OCI-LY7 (cell line): ENCODE measurements at places on chromosomes 12 and 14. TPM values are rescaled to one million over a fixed set of nuclear protein-coding genes. Genes with fewer than 3 reads are reported as not detected.
A peak's percentile ranks its signal among the peaks of the same experiment; 100 is the strongest.

DNA sequence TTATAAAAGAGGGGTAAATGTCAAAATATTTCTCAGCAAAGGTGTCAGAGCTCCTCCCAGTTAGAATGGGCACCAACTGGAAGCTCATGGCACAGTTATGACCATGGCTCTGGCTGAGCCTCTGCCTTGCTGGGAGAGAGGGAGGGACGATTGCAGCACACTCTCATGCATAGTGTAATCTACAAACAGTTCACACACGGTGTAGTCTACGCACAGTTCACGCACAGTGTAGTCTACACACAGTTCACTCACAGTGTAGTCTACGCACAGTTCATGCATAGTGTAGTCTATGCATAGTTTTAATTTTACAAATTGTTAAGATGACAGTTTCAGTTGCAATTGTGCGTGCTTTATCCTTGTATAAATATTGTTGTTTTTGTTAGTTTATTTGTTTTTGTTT is 1474.6 kb upstream of the TMEM132C start:
- no peak for DNase-seq

ZFYVE1 gene
- total RNA-seq: 14.3 and 15.1 TPM in 2 replicates

DNA sequence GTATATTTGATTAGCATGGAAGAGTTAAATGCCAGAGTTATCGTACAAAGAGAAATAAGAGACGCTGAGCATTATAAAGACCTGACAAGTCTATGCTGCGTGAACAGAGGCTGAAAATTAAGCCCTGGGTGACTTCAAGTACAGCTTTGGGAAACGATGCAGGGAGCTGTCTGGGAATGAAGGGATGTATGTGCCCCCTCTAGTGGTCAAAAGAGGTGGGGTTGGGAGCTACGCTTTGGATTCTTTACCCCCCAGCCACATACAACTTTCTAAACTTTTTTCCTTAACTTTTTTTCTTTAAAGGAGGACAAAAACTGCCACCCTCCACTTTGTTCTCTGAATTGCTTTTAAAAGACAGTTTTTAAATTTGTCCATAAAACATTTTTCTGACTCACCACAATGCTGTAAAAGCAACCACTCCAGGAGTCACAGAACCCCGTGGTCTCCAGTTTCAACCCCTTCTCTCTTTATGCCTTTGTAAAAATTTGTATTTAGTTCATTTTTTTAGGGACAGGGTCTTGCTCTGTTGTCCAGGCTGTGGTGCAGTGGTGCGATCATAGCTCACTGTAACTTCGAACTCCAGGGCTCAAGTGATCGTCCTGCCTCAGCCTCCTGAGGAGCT is 59.4 kb downstream of the ZNF664 start:
- DNase-seq: peak; percentile 44

PRR4 gene
- total RNA-seq: 1.3 TPM in 1 of 2 replicates, not detected in the other
